Left cardiac atrium (tissue), 4 donors: ENCODE measurements at places on chromosomes 16 and 17.

DNA sequence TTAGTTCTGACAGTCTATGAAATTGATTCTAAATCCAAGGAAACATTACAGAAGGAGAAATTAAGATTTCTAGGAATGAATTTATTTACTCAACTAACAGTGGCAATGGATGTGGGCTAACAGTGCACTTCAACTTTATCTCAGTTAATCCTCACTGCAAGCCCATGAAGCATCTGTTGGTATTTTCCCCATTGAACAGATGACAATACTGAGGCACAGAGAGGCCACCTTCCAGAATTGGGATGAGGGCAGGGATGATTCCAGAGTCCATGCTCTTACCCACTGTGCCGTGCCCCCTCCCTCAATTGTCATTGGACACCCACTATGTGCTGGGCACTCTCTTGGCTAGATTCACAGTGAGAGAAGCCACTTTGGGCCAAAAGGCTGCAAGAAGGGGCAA lies 89.0 kb downstream of the XYLT1 start:
- no peak for DNase-seq

- DNase-seq: peak; percentile 68
These were observed 4.0 kb upstream of the RPL38 start for GRCh38 chr17:74199306-74200092.

- no peak for DNase-seq
These were observed 40.4 kb downstream of the ZNF778 start for GRCh38 chr16:89257757-89258465.

GRCh38 chr16:80265624-80266306 lies 275.0 kb upstream of the DYNLRB2 start:
- no peak for DNase-seq

DNA sequence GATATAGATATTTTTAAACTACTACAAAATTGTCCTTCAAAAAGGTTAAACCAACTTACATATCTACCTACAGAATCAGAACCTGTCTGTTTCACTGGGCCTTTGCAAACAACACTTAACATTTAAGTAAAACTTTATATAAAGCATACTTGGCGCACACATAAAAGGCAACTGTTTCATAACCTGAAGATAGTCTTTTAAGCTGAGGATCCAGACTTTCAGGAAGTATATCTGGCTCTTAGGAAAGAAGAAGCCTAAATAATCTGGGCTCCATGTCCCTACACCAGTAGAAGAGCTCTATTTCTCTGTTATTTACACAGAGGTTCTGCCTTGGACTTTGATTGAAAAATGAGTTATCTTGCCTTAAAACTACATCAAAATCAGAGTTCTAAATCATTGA lies 75.9 kb downstream of the TRIM37 start:
- DNase-seq: no peak

- no peak for DNase-seq
These were observed 116.2 kb downstream of the CDH11 start for GRCh38 chr16:65005696-65006095.

- DNase-seq: no peak
These were observed 2.7 kb downstream of the ZFPM1 start for GRCh38 chr16:88455610-88456355.

GRCh38 chr16:68902003-68902968 lies 59.0 kb downstream of the TANGO6 start:
- DNase-seq: no peak

GRCh38 chr16:70331588-70332358 lies 14.9 kb upstream of the DDX19A start:
- DNase-seq: no peak

GRCh38 chr17:72804949-72805707 lies 287.4 kb downstream of the SLC39A11 start:
- DNase-seq: no peak

DNA sequence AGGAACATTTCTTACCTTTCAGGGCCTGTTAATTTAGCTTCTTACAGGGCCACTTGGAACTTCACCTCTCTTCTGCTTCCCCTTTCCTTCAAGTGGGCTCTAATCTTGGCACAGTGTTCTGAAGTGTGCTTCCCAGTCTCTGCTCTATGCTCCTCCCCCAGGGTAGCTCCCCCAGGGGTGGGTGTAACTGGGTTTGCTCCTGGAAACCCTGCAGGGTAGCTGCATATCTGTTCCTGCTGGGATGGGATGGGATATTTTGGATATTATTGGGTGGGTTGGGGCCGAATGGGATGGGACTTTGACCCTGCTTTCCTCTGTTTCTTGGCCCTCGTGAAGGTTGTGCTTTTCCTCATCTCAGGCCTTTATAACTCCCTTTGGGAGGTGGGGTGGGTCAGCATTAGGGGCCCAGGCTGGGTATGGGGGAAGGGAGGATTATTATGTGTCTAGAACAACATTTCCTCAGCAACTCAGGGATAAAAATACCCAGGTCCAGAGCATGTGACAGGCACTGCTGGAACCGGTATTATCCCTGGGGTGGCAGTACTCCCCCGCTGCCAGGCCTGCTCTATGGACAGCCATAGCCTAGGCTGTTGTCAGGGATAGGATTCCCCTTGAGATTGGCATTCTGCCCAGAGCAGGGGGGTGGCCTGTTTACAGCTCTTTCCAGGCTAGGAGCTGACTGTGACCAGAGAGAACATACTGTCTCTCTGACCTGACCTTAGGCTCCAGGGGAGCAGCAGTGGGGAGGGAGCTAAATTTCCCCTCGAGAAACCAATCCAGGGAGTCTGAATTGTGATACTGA lies 5.0 kb downstream of the NFE2L1 start:
- peak; percentile 85 for DNase-seq

GRCh38 chr17:80110447-80110812 lies 9.0 kb downstream of the GAA start:
- no peak for DNase-seq

- DNase-seq: no peak
These were observed 7.6 kb downstream of the HDAC5 start for GRCh38 chr17:44115585-44116415.

DNA sequence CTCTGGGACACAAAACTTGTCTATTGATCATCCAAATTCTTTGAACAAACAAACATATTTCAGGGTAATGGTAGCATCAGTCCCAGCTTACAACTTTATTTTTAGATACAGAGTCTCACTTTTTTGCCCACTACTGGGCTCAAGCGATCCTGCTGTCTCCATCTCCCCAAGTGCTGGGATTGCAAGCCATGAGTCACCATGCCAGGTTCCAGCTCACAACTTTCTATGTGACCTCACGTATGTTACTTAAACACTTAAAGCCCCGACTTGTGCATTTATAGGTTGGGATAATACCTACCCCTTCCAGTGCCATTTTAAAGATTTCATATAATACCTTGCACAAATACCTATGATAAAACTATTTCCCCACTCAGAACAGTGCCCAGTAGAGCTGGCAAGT lies 42.0 kb upstream of the KSR1 start:
- DNase-seq: no peak

DNA sequence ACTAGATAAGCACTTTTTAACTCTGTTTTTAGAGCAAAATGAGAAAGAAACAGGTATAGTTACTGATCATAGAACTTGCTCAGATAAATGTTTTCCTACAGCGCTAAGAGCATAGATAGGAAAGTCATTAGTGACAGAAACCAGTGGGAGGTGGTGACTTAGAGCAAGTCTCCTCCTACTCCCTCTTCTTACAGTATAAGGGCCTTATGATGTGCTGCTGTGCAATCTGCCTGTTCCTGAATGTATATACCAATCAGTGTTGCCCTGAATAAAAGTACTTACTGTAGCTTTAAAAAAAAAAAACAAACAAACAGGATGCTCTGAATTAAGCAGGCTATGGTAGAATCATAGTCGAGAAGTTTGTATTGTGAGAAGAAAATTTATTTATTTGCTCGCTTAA lies 23.3 kb upstream of the RASL10B start:
- DNase-seq: no peak
